ENCODE measurements at places on chromosomes 7 and 10.

DNA sequence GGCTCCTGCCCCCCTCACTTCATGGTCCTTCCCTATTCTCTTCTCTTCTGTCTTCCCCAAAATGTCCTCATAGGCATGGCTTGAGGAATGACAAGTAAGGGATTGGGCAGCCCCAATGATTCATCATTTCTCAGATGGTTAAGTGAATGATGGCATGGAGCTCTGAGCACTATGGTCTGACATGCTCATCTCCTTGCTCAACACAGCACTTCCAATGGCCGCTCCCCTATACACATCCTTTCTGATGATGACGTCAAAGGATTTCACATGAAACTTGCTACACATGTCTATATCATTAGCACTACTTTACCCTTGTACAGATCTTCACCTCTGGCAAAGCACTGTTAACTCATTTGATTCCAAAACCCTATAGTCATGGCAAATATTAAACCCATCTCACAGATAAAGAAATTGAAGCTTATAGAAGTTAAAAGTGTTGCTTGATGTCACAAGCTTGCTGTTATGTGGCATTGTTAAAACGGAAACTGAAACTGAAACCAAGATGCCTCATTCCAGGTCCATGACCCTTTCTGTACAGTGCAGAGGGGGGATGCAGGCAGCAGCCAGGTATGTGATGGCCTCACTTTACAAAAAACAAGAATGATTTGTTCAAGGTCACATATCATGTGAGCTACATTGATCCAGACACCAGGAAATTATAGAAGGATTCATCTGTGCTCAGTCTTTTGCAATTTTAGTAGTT lies 90.0 kb upstream of the PLXNA4 start:
- no peak for DNase-seq

GRCh38 chr7:1501487-1502270 lies 2.5 kb downstream of the INTS1 start:
- no peak for DNase-seq

GRCh38 chr10:78762086-78762630 lies 306.6 kb upstream of the ZMIZ1 start:
- no peak for DNase-seq

DNA sequence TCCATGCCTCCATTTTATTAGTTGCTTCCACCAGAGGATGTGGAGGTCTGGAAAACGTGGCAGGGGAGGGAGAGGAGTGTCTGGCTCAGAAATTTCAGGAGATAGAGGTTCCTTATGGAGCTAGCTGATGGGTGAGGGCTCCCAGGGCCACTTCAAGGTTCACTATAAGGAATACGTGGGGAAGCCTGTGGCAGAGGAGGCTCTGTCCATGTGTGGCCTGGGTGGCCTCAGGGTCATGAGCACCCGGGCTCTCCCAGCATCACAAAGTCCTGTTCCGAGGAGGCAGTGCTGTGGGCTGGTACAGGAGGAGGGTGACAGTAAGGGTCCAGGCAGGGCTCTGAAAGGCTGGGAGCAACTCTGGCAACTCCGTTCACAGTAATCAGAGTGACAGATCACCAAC lies 24.6 kb downstream of the ARHGAP22 start:
- DNase-seq: no peak

DNA sequence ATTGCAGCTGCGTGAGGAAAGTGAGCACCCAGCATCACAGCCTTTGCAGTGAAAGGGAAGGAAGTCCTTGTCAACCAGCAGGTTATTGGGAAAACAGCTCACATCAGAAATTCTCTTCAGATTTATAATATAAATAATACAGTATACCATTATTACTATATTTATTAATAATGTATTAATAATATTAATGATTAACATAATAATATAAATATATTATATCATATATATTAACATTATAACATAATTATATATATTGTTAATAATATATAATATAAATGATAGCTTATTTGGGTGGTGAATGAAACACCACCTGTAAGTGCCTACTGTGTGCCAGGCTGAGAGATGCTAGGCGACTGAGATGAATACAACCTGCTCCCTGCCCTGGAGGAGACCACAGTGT lies 423.0 kb downstream of the TCERG1L start:
- DNase-seq: no peak

- DNase-seq: no peak
Observed at GRCh38 chr10:121438333-121438732, 159.9 kb downstream of the FGFR2 start.

DNA sequence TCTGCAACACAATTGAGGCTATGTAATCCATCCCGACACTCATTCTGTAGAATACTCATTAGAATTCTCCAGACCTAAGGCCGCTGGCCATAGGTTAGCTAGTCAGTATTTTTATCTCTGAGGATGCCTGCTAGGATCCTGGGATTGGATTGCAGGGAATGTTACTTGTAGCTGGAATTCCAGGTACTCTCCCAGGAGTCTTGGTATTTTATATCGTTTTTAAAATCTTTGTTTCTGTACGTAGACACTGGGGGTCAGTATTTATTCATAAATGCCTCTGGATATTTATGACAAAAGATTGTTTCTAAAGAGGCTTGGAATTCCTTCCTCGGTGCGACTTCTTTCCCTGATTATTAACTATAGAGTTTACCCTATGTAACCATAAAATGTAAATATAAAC lies 40.1 kb downstream of the BPGM start:
- no peak for DNase-seq

DNA sequence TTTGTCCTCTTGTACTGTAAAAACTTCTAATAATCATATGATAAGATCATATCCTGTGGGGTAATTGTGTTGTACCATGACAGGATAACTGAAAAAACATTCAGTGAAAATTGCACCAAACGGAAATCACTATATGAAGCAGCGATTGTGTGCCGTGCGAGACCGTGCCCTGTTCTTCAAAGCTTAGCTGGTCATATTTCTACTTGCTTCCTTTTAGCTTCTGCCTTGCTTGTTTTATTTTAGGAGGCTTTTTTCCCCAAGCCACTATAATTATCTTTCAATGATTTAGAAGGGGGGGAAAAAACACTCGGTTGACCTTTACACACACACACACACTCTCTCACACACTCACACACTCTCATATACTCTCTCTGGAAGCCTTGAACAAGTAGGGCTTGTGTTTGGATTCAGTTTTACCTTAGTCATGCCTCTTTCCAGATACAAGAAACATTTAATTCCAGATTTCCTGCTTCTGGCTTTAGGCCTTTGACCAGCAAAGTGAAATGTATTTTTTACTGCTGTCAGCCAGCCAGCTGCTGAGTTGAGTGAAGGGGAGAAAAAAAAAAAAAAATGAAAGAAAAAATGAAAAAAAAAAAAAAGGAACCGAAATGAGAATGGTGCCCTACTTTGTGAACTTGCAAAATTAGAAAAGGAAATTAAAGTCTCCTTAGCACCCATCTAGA lies 181.4 kb downstream of the ARID5B start:
- DNase-seq: no peak

DNA sequence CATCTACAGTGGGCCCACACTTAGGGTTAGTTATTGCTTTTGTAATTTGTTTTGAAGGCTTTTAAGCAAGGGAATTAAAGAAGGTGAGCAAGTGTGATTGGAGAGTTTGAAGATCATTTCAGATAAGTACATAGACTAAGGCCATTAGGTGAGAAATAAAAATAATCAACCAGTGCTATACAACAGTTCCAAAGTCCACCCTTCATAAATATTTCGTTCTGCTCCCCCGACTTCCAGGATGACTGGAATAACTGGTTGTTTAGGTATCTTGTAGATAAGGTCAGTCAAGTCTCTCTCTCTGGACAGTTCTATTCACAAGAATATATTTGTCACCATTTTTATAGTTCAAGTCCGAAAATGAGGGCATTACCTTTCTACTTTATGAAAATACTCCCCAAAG lies 98.0 kb upstream of the MBL2 start:
- DNase-seq: no peak

- DNase-seq: no peak
Observed at GRCh38 chr7:40223451-40224127, 88.8 kb downstream of the SUGCT start.

- DNase-seq: no peak
Observed at GRCh38 chr10:63128443-63128842, 4.7 kb upstream of the NRBF2 start.

DNA sequence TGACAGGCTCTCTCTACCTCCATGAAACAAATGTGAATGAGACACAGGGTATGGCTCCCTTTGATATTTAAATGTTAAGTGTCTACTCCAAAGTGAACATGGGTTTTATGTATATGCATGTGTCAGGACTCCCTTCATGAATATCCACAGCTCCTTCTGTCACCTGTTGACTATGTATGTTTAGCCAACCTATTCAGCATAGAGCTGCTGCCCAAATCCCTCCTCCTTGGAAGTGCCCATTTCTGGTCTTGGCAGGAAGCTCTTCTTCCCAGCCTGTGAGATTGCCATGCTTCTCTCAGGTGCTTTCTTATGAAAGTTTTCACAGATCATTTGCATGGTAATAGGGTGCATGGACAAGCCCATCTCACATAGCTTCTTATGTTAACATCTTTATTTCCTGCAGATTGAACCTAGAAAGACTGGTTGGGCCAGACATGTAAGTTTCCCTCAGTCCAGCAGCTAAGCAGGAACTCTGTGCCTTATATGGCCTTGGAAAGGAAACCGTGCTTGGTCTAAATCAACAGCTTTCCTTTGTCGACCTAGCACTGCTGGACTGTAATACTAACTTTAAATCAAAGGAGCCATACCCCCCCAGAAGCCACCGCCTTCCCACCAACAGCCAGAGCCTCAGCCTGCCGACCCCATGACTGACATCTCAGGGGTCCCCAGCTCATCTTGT lies 288.9 kb downstream of the ADARB2 start:
- DNase-seq: no peak

DNA sequence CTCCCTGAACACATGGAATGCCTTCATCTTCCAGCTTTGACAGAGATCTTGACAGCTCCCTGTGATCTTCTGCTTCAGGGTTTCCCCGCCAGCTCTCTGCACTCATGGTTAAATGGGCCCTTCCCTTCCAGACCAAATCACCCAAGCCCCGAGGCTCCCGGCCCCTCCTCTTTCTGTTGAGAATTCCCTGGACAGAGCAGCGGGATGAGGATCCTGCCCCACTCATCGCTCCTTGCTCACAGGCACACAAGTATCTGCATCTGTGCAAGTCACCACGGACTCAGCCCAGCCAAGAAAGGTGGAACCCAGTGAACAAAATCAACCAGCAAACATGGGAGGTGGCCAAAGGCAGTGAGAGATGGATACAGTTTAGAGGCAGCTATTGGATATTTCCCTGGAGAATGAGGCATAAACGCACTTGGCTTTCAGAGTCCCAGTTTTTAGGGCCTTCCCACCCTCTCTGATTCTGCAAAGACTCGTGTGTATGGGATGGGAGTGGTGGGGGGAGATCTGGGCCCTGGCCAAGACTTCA lies 37.7 kb upstream of the CXCL12 start:
- no peak for DNase-seq

DNA sequence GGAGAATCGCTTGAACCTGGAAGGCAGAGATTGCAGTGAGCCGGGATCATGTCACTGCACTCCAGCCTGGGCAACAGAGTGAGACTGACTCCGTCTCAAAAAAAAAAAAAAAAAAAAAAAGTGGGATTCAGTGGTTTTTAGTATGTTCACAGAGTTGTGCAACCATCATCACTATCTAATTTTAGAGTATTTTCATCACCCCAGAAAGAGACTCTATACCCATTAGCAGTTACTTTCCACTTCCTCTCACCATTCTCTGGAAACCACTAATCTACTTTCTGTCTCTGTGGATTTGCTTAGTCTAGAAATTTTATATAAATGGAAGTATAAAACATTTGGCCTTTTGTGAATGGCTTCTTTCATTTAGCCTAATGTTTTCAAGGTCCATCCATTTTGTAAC lies 113.4 kb downstream of the ST7 start:
- DNase-seq: no peak

DNA sequence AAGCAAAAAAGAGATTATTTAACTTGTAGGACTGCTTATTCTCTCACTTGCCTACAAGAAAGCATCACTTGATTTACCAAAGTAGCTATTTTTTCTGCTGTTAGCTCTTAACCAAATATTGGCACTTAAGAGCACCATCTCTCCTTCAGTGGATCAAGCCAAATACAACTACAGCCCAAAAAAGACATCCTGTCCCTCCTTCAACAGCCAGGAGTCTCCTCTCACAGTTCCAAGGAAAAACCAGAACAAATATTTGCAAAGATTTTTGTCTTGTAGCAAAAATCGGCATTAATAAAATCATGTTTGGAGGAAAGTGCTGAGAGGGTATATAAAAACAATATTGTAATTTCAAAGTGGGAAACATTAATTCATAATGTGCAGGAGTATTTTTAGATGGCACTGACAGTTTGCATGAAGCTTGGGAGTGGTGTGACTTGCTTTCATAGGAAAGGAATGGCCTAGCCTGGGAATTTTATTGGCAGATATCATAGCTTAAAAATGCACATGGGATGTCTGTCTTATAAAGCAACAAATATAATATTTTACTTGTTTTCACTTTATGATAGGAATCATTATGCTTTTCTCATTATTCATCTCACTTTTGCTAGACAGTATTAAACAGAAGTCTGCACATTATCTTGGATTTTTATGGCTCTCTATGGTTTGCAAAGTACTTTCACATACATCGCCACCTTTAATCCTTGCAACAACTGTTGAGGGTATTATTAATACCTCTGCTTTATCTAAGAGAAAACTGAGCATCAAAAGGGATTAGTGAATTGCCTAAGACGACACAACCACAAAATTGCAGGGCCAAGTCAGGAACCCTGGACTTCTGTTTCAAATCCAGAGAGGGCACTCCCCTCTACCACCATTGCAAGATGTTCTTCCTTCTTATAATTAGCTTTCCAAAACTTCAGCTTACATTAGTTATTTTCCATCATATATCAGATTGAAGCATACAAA lies 103.5 kb downstream of the AGMO start:
- DNase-seq: no peak

DNA sequence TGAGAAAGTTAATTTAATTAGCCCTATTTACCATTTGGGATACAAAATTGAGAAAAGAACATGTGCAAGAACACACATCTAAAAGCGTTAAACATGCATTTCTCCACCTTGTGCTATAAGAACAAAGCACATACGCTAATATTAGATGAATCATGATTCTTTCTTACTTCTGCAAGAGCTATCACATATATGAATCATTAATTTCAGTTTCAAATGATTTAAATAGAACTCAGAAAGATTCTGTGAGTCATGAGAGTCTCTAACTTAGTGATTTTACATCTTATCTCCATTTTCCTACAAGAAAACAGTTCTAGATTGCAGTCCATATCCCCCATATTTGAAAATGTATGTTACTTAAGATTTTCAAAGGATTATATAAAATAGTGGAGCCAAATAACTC lies 173.9 kb downstream of the RNLS start:
- DNase-seq: no peak

- DNase-seq: no peak
Observed at GRCh38 chr10:88562152-88562551, 21.0 kb downstream of the RNLS start.
